ENCODE measurements at places on chromosomes 12 and 14.

- DNase-seq = no peak
Measured at GRCh38 chr14:44700184-44700583, 193.1 kb upstream of the FSCB start.

DNA sequence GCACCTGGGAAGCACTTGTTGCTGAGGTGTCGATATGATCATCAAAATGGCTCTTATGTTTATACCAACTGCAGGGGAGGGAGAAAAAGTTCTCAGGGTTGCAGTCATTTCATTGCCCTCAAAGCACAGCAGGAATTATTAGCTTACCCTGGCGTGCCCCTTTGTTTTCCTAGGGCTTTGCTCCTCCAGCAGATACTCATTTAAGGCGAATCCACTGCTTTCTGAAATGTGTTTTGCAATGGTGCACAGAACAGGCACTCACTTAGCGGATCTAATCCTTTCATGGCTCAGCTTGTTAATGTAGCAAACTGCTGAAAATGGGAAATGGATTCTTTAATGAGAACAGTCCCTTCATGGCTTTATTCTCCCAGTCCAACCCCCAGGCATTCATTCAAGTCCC, 76.7 kb downstream of the NKX2-1 start:
- no peak for DNase-seq

GRCh38 chr12:128959901-128960300, 106.6 kb downstream of the GLT1D1 start:
- no peak for DNase-seq

GRCh38 chr14:96852823-96853422, 55.7 kb downstream of the VRK1 start:
- DNase-seq = peak; percentile 68

DNA sequence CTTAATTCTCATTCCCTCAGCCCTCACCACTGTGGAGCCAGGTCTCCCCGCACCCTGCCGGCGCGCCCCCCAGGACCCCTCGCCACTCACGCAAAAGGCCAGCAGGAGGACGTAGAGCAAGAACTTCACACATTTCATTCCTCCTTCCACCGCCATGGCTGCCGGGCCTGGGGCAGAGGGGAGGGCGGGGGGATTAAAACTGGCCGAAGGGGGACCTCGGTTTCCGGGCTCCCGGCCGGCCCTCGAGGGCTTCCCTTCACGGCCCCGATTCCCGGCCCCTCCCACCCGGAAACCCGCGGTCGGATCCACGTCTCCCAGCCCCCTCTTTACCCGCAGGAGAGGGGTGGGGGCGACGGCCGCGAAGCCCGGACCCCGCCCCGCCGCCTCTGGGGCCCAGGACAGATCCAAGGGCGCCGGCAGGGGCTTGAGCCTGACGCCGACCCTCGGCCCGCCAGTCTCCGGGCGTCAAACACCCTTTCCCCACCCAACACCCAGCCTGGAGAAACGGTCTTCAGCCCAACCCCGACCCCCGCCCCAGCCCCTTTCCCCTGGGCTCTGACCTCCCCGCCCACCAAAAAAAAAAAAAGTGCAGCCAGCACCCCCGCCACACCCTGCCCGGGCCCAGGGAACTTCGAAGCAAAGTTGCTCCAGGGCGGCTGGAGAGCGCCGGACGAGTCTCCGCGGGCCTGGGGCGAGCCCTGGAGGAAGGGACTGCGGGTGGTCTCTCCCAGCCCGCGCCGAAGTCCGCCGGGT, 447 bp downstream of the CD63 start:
- peak; percentile 77 for DNase-seq

- DNase-seq = peak; percentile 81
Measured at GRCh38 chr12:6341417-6342139, at the start of gene TNFRSF1A. Gene TNFRSF1A (minus strand): TSS chr12:6342076. CDS start chr12:6341814, 262 bp downstream.

GRCh38 chr12:106585521-106586277, 2.9 kb downstream of the RFX4 start:
- DNase-seq = no peak

DNA sequence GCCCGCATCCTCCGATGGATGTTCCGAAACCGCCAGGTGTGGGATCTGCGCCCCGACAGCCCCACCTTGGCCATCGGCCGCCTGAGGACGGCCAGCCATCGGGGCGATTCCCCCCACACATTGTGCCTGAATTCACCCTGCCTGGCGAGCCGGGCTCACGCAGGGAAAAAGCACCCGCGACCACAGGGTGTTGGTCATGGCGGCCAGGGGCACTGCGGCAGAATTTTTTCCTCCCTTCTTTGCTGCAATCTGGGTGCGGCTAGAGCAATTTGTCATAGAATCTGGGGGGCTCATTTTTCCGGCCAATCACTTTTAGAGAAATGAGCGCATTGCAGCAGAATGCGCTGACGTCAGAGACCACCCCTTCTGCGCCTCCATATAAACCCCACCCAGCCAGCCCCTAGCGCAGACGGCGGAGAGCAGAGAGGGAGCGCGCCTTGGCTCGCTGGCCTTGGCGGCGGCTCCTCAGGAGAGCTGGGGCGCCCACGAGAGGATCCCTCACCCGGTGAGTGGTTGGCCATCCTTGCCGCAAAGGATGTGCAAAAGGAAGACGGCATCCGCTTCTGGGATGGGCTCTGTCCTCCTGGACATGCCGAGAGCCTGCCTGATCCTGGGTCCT, at the start of gene MEG3:
Gene MEG3 (plus strand): TSS at position 406 of the 619 bp plus-strand sequence.
- no peak for DNase-seq

DNA sequence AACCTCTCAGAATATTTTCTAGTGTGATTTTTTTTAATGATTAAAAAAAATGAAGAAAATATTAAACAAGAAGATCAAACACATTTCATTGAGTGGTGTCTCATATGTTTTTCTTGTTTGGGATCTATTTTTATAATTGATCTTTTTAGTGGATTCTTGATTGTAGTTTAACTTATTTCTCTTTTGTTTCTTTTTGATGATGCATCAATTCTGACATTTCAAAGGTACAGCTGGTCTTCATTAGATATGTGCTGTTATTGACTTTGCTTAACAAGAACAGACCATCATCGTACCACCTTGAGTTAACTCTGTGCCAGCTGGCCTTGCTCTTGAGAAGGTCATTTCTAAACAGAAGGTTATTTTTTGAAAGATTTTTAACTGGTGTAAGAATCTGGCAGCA, 45.8 kb upstream of the FGD4 start:
- DNase-seq = no peak

DNA sequence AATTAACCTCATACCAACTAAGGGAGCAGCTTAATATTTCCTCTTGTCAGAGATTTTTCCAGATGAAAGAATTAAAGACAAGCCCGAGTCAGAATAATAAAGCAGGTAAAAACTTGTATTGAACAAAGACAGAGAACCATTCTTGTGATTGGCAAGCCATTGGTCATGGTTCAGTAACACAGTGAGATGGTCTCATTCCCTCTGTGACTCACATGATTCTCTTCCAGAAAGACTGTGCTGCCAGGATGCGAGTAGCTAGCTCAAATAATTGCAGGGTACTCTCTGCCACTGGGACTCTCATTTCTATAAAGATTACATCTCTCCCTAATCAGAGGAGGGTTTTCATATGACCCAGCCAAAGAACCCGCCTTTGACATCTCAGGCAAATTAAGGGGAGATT, 179.4 kb downstream of the PHLDA1 start:
- DNase-seq = no peak

DNA sequence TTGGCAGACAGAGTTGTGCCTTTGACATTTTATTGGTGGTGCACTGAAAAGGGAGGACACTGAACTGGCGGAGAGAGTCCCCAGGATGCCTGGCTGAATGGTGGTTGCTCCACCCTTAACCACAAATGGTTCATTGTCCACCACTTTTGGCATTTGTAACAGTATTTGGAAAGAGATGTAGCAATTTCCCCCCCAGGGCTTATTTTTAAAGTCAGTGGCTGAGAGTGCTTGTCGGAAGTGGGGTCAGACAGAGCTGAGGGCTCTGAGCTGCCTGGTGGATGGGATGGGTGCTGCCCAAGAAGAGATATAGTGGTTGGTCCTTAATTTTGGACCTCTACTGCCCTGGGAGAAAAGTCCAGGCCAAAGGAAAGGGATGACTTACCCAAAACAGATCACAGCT, 31.5 kb upstream of the FGF6 start:
- peak; percentile 43 for DNase-seq

GRCh38 chr12:106736051-106736957, 38.2 kb upstream of the RIC8B start:
- DNase-seq = peak; percentile 81

DNA sequence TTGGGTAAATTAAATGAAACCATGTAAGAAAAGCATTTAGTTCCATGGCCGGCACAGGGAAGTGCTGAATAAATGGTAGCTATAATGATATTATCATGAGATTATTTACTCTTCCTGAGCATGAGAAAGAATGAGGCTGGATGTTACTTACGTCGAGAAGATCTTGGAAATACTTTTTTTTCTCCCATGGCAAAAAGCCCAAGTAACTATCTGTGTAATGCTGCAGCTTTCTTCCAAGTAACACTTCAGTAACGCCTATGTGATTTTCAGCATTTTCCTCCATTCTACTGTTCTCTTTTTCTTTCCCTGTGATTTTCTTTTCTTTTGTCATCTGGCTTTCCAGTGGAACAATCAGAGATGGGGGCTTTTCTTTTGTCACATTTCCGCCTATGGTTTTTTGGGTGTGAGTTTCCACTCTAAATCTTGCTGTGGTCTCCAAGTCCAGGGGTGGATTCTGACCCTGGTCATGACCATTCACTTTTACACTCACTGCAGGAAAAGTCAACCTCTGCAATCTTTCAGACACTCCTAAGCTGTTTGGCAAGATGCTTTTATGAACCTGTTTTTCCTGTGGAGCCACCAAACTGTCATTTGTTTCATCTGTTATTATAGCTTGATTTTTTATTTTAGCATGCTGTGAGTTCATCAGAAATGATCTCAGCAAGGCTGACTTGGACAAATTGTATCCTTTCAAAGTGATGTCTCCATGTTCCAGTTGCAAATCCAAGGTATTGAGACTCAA, 25.0 kb upstream of the SYCP3 start:
- DNase-seq = no peak

GRCh38 chr14:24418492-24418873, 11.0 kb downstream of the CBLN3 start:
- DNase-seq = no peak

GRCh38 chr12:21683115-21683514, 25.5 kb upstream of the LDHB start:
- no peak for DNase-seq

DNA sequence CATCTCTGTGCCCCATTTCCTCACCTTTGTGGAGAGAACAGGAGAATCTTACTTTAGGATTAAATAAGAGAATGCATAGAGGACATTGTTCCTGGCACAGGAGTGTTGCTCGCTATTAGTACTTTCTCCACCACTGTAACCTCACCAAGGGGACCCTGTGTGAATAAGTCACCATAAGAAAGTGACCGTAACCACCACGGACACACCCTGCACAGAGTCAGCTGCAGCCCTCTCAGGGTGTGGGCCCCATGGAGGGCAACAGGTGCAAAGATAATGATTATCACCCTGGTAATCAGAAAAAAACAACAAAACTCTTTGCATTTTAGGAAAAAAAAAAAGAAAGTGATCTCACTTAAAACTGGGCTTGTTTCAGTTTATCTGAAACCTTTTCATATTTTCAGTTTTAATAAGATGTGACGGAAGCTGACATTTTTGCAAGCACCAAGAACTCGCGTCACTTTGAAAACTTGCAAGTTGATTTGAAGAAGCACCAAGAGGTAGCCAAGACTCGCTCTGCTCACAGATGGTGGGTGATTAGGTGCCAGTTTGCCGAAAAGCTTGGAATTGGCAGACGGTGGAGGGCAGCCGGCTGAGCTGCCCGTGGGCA, 87.0 kb upstream of the VRK1 start:
- DNase-seq = no peak

- DNase-seq = no peak
Measured at GRCh38 chr14:105409364-105409763, 10.3 kb upstream of the MTA1 start.

DNA sequence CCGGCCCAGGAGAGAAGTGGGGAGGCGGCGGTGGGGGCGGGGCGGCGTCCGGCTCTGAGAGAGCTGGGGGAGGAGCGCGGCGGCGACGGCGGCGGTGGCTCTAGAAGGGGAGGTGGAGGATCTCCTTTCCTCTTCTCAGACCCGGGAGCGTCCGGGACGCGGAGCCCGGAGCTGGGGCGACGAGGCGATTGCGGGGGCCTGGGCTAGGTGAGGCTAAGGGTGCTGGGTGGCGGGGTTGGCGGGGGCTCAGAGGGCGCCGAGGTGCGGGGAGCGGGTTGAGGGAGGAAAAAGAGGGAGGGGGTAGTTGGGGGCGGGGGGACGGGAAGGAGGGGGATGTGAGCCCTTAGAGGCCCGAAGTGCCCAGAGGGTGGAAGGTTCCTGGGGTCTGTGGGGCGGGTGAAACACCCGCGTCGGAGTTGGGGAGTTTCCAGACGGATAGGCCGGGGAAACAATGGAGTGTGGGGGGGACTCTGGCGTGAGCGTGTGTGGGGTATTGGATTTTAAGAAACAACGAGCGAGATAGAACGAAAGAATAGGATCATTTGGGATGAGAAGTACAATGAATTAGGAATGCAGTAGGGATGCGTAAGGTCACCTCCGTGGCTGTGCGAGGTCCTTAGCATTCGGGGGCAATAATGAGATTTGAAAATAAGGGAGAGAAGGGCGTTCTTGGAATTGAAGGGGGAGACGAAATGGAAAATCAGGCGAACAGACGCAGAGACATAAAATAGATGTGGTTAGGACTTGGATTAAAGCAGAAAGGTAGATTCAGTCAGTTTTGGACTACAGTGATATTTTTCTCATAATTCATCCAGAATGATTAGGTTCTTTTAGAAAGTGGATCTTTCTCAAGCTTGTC, at the start of gene SPATS2:
Gene SPATS2 (plus strand): TSS at position 82 of the 859 bp plus-strand sequence. CDS start 93,551 bp downstream, outside the sequence.
- peak; percentile 35 for DNase-seq

DNA sequence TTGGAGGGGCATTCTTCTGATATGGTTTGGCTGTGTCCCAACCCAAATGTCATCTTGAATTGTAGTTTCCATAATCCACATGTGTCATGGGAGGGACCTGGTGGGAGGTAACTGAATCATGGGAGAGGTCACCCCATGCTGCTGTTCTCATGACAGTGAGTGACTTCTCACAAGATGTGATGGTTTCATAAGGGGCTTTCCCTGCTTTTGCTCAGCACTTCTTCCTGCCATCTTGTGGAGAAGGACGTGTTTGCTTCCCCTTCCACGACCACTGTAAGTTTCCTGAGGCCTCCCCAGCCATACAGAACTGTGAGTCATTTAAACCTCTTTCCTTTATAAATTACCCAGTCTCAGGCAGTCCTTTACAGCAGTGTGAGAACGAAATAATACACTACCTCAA, 382.4 kb downstream of the VRK1 start:
- DNase-seq = no peak

DNA sequence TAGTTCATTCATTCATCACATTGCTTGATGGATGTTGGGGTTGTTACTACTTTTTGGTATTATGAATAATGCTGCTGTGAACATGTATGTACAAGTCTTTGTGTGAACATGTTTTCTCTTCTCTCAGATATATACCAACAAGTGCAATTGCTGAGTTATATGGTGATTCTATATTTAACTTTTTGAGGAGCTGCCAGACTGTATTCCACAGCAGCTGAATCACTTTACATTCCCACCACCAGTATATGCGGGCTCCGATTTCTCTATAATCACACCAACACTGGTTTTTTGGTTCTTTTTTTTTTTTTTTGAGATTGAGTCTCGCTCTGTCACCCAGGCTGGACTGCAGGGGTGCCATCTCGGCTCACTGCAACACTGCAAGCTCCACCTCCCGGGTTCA, 22.2 kb upstream of the PLEKHG6 start:
- no peak for DNase-seq

- DNase-seq = no peak
Measured at GRCh38 chr14:100841761-100842403, 16.0 kb downstream of the MEG3 start.

- no peak for DNase-seq
Measured at GRCh38 chr12:63849106-63849620, 4.7 kb downstream of the SRGAP1 start.

- DNase-seq = no peak
Measured at GRCh38 chr14:52020866-52021717, 31.7 kb downstream of the RTRAF start.

Measured in SK-MEL-5 (cell line).